GM12891 (cell line): ENCODE measurements at places on chromosomes 11 and 22.

DNA sequence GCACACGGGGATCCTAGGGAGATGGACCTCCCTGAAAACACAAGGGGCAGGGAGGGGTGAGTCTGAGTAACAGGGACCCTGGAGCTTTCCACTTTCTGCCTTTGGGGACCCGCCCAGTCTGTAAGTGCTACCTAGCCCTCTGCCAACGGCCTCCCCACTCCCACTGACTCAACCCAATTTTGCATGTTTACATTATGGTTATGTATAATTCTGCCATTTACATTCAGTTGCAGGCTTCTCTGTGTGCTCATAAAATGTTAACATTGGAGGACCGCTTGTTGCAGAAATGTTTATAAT lies 105.8 kb downstream of the DSCAML1 start:
- DNase-seq, result no peak

GRCh38 chr11:114397349-114397982 lies 2.8 kb downstream of the C11orf71 start:
- DNase-seq, result no peak

- no peak for DNase-seq
Measured at GRCh38 chr11:77374611-77375031, 73.1 kb upstream of the GDPD4 start.

- no peak for DNase-seq
Measured at GRCh38 chr11:118051136-118051610, 25.7 kb upstream of the TMPRSS4 start.
